ENCODE measurements at places on chromosomes 6 and 20.
A peak's percentile ranks its signal among the peaks of the same experiment; 100 is the strongest.

DNA sequence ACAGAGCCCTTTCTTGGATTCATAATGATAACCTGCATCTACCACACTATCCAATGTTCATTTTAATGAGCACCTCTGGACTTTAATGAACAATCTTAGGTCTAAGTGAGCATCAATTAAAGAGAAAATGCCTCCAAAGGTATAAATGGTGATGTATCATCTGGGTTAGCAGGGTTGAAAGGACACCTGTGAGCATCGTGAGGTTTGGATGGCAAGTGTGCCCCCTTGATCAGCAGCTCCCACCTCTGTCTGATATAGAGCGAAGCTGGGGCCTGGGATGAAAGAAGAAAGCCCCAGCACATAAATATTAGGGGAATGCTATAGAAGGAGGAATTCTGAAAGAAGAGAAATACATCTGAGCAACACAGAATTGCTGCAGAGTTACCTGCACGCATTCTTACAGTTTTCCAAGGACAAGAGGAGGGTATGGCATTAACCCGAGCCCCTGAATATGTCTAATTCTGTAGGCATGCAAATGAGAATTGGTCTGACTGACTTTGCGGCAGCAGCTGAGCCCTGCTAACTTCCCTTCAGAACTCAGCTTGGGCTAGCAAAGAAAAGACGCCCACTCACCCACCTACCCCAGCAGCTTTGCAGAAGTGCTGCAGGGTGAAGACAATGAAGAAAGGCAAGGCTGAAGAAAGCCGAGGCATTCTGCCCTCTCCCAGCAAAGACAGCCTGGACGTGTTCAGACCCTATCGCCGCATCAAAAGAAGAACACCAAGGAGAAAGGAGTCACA, 136.2 kb downstream of the GMPR start:
- DNase-seq, result no peak

DNA sequence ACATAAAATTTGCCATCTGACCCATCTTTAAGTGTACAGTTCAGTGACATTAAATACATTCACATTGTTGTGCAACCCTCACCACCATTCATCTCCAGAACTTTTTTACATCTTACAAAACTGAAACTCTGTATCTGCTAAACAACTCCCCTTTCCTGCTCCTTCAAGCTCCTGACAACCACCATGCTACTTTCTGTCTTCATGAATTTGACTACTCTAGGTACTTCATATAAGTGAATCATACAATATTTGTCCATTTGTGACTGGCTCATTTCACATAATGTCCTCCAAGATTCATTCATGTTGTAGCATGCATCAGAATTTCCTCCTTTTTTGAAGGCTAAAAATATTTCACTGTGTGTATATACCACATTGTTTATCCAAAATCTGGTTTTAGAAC, 86.9 kb upstream of the SMLR1 start:
- DNase-seq, result no peak

- no peak for DNase-seq
These were observed 16.8 kb upstream of the ARMC12 start for GRCh38 chr6:35719830-35720733.

DNA sequence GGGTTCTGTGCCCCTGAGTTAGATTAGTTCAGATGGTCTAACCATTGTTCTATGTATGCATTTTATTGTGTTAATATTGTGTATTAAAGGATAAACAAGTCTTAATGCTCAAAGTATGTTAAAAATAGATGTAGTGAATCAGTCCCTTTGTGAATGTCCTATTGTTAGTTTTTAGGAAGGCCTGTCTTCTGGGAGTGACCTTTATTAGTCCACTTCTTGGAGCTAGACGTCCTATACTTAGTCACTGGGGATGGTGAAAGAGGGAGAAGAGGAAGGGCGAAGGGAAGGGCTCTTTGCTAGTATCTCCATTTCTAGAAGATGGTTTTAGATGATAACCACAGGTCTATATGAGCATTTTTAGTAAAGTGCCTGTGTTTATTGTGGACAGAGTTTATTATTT, 12.3 kb upstream of the HMGN4 start:
- DNase-seq, result no peak

DNA sequence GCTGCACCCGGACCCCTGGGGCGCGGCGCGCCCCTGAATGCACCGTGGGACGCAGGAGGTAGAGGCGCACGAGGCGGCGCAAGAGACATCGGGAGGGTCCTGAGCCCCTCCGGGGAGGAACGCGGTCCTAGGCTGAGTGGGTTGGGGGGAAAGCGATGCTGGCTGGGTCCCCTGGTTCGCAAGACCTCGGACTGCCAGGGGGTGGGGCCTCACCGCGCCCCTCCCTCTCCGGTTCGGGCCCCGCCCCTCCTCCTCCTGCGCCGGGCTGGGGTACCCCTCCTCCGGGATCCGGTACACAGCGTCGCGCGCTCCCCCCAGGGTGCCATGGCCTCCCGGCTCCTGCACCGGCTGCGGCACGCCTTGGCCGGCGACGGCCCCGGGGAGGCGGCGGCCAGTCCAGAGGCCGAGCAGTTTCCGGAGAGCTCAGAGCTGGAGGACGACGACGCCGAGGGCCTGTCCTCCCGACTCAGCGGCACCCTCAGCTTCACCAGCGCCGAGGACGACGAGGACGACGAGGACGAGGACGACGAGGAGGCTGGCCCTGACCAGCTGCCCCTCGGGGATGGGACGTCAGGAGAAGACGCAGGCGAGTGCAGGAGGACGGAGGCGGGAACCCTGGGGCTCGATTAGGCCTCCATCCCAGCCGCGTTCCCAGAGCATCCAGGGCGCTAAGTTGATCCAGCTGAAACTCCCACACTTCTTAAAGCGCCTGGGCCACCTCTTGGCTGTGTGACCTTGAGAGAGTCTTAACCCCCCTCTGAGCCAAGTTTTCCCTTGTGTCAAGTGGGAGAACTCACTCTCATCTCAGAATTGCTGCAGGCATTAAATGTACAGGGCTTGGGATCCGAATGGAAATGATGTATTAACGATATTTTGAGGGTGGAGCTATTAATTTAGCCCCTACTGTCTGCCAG, 541 bp downstream of the SNX21 start:
- DNase-seq, result peak; percentile 43

DNA sequence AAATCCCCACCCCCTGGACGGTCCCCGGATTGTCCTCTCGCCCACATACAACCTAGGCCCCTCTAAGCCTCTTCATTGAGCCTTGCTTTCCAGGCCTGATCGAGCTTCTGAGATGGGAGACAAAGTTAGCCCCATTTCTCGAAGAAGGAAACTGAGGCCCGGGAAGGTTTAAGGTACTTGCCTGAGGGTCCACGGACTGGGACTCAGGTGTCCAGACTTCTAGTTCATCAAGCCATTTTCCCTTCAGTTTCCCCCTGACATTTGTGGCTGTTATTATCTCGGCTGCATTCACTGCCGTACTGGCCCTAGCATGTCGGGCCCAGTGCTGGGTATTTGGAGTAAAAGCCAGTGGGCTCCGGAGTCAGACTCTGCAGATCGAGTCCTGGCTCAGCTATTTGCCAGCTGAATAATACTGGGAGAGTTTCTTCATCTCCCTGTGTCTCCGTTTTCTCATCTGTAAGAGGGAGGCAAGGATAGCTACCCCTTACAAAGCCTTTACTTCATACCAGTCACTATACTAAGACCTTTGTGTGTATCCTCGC, 633 bp downstream of the RPRD1B start:
- DNase-seq, result no peak

GRCh38 chr6:122619309-122619708, 9.1 kb downstream of the PKIB start:
- DNase-seq, result no peak

GRCh38 chr20:46131396-46131795, 13.3 kb downstream of the CD40 start:
- no peak for DNase-seq

GRCh38 chr6:131067521-131067920, 4.5 kb upstream of the EPB41L2 start:
- DNase-seq, result no peak

DNA sequence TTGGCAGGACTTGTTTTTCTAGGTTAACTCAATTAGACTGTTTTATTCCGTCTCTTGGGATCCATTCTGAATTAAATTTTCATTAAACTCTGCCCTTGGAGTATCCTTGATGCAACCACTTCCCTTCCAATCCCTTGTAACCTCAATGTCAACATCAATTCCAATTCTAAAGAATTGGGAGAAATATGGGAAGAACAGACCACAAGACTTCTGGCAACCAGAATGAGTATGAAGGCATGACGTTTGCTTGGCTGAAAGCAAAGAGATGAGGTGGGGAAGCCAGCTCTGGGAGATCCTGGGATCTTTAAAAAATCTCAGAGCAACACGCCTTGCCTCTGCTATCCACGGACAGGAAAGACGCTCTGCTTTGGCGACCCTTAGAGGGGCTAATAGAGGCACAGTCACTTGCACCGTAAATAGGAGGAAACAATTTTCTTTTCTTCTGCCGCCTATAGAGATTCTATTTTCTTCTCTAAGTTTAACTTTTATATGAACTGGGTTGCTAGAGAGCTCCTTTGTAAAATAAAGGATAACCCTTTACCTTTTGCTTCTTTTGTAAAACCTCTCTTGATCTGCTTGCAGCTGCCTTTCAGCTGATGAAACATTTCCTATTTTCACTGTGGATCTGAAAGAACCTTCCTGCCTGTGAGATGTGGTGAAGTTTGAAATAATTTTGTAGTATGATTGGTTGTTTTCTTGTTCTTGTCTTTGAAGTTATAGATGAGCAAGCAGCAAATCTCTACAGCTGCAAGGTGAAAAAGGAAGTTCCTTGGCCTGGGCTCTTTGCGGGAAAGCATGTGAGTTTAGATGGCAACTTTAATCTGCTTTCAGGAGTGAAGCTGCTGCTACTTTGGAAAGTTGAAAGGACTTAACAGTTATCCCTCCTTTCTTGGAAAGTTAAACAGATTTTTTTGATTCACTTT, at the start of gene ASIP:
ASIP (plus strand) TSS at position 731 of the 923 bp plus-strand sequence. CDS start 18,952 bp downstream, outside the sequence.
- no peak for DNase-seq

GRCh38 chr6:168609026-168609685, 168.2 kb downstream of the SMOC2 start:
- no peak for DNase-seq

GRCh38 chr6:122079916-122080315, 319.5 kb upstream of the HSF2 start:
- no peak for DNase-seq

DNA sequence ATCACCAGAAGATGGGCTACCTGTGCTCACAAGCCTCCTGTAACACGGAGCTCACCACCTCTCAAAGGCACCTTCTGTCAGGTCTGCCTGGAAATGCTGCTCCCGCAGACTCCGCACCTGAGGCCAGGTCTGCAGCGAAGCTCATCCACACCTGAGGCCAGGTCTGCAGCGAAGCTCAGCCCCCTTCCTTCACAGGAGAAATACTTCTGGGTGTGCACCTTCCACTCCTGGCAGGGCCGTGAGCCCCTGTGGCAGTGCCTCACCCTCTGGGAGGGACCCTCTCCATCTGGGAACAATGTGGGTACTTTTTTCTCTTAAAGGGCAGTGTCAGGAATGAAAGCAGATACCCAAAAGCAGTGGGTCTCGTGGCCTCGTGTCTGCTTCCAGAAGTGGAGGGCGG, 1.4 kb upstream of the SLCO4A1 start:
- DNase-seq, result no peak

DNA sequence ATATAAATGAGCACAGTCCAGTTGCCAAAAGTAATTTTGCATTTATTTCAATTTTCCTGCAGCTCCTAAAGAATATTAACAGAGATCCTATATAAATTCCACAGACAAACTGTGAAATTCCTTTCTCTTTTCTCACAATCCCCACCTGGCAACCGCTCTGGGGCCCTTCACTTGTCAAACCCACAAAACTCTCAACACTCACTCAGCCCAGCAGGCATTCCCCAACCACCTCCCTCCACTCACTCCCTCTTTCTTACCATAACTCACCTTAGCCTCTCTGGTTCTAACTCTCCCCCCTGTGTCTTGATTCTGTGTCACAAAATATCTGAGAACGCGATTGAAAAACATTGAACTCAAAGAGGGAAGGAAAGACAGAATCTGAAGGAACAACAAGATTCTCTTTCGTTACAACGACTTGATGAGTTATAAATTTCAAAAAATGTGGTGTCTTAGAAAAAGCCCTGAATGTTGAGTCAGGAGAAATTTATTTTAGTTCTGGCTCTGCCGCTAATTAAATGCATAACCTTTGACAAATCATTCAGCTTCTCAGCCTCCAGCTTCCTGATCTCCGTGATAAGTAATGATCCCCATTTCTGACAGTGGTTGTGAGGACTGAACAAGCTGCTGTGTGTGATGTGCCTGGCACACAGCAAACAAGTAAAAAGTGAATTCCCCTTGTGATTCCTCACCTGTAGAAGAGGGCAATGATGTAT, 87.9 kb downstream of the UNC5CL start:
- no peak for DNase-seq

DNA sequence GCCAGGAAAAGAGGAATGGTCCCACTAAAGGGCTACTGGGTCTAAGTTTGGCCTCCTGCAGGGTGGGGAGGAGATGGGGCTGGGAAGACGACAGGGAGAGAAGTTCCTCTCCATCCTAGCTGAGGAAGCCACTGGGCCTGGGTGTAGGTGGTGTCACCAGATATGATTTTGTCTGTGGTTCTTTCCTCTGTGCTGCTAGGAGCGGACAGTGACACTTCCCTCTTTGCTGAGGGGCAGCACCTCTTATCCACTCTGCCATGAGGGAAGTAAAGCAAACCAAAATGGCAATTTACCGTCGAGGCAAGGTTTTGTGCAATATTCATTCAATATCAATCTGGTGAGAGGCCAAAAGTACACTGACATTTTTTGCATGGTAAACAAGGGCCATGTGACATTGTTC, 33.0 kb upstream of the NR2E1 start:
- no peak for DNase-seq

DNA sequence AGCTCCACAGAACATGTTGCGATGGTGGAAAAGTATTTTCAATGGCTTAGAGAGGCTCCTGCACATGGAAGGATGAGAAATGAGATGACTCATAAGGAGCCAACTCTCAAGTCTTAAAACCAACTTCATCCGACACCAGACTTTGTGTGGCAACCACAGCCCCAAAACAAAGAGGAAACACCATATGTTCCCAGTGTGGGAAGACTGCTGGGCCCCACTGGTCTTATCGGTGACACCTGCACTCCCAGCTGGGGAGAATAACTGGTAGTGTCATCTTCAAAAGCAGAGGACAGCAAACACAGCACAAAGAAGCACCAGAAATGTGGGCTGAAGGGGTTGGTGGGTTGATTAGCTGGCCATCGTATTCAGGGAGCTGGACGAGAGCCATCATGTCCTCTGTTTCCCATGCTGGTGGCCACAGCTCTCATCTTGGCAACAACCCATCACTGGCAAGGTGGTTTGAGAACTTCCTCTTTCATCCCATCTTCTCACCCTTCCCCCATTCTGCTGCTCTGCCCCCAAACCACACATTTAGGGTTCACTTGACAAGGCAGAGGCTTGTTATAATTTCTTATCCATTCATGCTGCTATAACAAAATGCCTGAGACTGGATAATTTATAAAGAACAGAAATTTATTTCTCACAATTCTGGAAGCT, 46.0 kb upstream of the TASP1 start:
- DNase-seq, result no peak

DNA sequence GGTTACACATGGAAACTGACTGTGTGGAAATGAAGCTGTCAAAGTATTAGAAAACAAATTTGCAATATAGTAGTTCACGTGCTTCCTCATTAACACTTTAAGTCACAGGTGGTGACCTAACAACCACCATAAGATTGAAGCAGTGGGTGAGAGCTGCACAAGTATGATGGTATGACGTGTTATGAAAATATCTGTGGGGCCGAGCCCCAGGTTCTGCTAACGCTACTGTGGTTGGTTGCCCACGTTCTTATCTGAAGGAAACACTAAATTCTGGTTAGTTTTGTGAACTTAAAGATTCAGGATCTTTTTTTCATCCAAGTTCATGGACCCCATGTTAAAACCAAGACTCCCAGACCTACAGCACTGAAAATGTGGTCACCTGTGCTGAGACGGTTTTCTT, 243.0 kb upstream of the RIN2 start:
- DNase-seq, result no peak
